Stomach (tissue), 19 donors: ENCODE measurements at places on chromosomes 12 and 14. TPM values are rescaled to one million over a fixed set of nuclear protein-coding genes. Genes with fewer than 3 reads are reported as not detected.

The SAMD15 gene
- total RNA-seq = not detected

The SIX4 gene
- 5.8 TPM for total RNA-seq

The JAG2 gene
- 117 TPM for total RNA-seq

The NELL2 gene
- 29.6 TPM for total RNA-seq

The GLIPR1L1 gene
- not detected for total RNA-seq

The OR4K5 gene
- not detected for total RNA-seq

The SLC22A17 gene
- 33.3 TPM for total RNA-seq

The CLEC7A gene
- 20.1 TPM for total RNA-seq

The KIF26A gene
- total RNA-seq = 2.8 TPM

The PLEK2 gene
- 35.3 TPM for total RNA-seq

DNA sequence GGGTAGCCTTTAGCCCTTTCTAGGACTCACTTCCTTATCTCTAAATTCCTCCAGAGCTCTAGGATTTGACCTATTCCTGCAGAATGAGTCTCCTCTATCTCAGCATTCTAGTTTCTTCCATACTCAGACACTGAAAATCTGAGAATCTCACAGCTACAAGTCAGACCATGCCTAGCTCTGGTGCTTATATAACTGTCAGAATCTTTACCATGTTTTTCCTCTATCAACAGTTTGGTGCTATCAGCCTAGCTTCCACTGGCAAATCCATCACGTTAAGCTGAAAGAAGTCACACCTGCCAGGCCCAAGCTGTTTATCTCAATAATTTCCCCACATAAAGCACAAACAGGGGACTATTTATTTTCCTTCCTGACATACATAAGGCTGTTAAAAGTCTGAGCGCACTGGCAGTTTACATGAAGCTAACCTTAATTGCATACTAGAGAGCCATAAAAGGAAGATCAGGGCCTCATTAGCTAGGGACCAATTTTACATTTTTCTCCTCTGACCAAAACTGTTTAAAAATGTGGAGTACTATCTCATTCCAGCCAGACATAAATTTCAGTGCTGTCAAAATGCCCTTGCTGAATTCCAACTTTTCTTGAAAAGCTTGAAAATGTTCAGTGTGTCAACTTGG, 270.5 kb downstream of the C12orf75 start:
- no peak for DNase-seq

DNA sequence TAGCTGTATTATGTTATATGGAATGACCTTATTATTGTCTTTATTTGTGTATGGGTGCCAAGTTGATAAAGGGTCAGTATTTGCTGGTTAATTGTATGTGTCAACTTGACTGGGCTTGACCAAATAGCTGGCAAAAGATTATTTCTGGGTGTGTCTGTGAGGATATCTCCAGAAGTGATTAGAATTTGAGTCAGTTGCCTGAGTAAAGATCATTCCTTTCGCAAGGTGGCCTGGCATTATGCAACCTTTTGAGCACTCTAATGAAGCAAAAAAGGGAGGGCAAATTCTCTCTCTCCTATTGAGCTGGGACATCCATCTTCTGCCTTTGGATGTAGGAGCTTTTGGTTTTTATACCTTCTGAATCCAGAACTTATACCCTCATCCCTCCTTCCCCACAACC, 82.2 kb downstream of the ATXN7L3B start:
- peak; percentile 66 for DNase-seq

DNA sequence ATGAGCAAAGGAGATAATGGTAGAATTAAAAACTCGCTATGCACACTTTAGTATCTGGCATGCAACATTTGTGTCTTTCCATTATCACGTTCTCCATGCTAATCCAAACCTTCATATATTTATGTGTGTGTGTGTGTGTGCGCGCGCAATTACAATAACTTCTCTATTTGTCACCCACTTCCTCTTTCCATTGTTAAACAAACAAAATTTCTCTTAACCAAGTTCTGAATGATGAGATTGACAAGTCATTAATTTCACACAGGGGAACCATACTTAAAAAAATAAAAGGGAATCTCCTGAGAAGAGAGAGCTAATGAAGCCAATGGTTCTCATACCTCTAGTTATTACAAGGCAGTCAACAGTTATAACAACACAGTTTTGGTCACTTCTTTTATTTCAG, 575.9 kb upstream of the MDGA2 start:
- DNase-seq = no peak

DNA sequence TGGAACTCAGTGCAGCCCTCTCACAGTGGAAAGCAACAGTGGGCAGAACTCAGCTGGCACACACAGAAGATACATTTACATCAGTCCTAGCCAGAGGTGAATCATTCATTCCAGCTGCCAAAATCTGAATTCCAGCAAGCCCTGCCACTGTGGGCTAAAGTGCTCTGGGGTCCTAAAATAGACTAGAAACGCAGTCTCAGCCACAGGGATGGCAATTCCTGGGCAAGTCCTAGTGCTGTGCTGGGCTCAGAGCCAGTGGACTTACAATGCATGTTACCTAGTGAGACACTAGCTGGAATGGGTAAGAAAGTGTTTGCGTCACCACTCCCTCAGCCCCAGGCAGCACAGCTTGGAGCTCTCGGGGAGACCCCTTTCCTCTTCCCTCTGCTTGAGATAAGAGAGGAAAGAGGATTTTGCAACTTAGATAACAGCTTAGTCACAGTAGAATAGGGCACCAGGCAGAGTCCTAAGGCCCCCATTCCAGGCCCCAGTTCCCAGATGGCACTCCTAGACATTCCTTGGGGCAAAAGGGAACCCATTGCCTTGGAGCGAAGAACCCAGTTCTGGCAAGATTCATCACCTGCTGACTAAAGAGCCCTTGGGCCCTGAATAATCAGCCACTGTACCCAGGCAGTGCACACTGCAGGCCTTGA, 592.9 kb downstream of the FSCB start:
- no peak for DNase-seq

DNA sequence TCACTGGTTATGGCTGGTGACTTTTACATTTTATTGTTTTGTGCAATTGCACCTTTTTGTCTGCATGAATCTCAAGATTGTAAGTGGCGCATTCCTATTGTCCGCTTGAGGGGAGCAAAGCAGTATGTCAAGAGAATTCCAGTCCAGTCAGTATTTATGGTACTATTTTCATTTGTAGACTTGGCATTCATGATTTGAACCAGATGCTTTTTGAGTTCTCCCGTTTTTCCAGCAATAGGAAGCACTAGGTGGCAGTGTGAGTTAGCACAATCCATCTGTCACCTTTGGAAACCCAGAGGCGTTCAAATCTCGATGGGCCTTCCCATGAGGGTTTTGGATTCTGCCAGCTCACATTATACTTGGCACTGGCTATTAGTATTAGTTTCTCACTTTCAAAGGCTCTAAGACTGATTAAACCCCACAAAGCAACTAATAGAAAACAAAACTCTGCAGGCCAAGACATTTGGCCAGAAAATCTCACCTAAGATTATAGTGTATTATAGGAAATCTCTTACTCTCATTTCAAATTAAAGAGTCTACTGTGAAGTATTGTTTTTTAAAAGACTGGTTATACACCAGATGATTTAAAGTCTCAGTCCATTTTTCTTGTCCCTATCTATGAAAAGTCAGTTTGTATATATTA, 2.2 kb downstream of the DACT1 start:
- DNase-seq = peak; percentile 88

GRCh38 chr12:19048943-19049342, 80.6 kb upstream of the PLEKHA5 start:
- DNase-seq = no peak

DNA sequence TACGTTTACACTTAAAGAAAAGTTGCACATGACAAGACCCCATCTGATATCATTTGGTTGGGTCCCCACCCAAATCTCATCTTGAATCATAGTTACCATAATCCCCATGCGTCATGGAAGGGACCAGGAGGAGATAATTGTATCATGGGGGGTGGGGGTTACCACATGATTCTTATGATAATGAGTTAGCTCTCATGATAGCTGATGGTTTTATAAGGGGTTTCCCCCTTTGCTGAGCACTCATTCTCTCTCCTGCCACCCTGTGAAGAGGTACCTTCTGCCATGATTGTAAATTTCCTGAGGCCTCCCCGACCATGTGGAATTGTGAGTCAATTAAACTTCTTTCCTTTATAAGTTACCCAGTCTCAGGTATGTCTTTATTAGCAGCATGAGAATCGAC, 60.3 kb downstream of the PHLDA1 start:
- no peak for DNase-seq

GRCh38 chr12:109009766-109010165, 11.1 kb downstream of the SVOP start:
- DNase-seq = no peak

DNA sequence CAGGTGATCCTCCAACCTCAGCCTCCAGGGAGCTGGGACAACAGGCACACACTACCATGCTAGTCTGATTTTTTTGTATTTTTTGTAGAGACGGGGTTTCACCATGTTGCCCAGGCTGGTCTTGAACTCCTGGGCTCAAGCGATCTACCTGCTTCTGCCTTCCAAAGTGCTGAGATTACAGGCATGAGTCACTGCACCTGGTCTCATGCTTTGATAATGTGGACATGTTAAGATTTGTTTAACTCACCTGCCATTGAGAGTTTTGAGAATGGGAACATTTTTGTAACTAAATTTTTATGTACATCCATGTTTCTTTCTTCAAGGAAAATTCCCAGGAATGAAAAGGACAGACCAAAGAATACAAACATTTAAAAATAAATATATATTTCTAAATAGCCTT, 121.2 kb downstream of the MIPOL1 start:
- DNase-seq = no peak

GRCh38 chr12:57821474-57822214, 3.1 kb upstream of the AVIL start:
- no peak for DNase-seq

GRCh38 chr12:57864442-57865083, 18.0 kb upstream of the CTDSP2 start:
- DNase-seq = peak; percentile 49

DNA sequence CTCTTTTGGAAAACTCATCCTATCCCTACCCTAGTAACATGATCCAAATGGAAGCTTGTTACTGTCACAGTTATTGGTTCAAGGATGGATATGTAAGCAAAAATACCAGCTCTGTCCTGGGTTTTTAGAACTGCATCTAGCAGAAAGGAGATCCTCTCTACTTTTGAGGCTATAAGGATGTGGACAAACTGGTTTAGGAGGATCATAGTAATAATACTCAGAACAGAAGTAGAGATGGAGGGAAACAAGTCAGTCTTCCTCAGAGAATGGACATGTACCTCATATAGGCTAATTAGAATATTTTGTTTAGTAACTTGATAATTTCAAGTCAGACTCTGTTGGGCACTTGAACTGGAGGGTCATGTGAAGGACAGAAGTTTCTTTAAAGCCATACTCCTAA, 26.6 kb downstream of the FUT8 start:
- no peak for DNase-seq

DNA sequence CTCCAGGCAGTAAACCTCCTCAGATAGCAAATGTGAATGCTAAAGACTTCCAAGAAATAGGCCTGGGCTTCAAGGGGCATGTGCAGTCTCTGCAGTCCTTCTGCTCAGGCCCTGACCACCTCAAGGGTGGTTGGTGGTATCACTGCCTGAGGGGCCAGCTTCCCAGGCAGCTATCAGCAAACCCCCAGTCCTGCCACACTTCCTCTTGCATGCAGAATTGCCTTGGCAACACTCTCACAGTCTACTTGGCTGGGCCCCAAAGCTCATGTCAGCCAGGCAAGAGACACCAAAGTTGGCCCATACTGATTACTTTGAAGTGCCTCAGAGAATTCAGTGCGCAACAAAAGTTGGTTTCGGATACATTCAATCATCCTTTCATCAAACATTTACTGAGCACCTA, 3.5 kb upstream of the ASB8 start:
- peak; percentile 20 for DNase-seq

GRCh38 chr12:107378609-107379008, 285.3 kb upstream of the CRY1 start:
- no peak for DNase-seq

GRCh38 chr14:38948171-38948570, 154.9 kb downstream of the SEC23A start:
- DNase-seq = no peak
